Left ventricle myocardium superior (tissue), 1 donor: ENCODE measurements at places on chromosomes 3 and 15. TPM values are rescaled to one million over a fixed set of nuclear protein-coding genes. Genes with fewer than 3 reads are reported as not detected.

DNA sequence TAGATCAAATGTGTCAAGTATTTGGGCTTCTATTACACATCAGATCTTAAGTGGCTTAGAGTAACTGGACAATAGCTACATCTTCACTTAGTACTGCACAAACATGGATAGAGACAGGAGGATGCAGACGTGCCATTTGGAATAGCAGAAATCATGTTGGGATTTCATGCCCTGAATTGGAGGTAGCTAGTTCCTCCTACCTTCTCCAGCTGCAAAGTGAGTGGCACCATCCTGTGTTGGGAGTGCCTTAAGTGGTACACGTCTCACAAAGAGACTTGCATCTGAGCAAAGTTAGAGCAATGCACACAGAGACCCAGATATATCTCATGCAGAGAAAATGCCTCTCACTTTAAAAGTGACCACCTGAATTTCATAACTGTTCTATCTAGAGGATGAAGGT is 136.5 kb downstream of the SSR3 start:
- DNase-seq = no peak

- DNase-seq = no peak
Observed at GRCh38 chr3:171165983-171166382, 139.5 kb upstream of the SLC2A2 start.

- DNase-seq = no peak
Observed at GRCh38 chr3:16496008-16496407, 17.5 kb downstream of the RFTN1 start.

DNA sequence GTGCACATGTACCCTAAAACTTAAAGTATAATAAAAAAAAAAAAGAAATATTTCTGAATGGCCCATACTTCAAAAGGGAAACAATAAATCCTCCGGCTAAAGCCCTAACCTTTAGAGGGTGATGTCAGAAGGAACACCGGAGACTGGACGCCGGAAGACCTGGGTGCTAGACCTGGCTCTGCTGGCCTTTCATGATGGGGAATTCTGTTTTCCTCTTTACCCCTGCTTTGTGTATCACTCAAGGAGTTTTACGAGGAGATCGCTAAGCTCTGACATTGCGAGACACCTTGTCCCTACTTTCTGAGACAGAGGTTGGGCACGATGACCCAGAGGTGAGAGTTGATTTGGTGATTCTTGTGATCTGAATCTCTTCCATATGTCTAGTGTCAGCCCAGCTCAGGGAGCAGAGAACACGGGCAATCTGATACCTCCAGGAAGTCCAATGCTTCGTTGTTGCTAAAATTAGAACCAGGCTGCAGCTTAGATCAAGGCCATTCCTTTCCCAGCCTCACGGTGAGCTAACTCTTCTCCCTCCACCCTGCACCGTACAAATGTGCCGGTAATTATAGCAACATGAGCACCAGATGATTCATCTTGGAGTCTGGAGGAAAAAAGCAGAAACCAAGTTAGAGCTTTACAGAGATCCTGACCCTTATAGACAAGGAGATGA is 42.0 kb upstream of the CFAP161 start:
- DNase-seq = no peak

DNA sequence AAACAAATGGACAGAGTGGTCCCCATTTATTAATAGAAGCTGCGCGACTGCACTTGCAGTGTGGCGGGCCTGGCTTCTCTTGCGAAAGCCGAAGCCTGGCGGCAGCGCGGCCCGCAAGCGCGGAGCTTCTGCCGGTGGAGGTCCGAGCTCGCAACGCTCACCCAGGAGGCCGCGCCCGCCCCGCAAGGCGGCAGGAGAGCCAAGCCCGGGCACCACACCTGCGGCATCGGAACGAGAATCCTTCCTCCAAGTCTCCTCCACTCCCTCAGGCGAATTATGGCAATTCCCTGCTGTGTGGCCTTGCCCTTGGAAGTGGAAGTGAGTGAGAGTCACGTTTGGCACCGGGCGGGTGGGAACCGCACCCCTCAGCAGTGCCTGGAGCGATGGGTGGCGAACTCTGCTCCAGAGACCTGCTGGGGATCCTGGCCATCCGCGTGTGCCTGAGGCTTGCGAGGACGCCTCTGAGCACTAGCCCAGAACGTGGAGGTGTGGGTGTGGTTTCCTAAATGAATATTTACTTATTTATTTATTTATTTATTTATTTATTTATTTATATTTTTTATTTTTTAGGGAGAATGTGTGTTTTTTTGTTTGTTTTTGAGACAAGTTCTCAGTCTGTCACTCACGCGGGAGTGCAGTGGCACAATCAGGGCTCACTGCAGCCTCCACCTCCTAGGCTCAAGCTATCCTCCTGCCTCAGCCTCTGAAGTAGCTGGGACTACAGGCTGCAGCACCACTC is 133.7 kb upstream of the UBE2E1 start:
- peak; percentile 61 for DNase-seq

DNA sequence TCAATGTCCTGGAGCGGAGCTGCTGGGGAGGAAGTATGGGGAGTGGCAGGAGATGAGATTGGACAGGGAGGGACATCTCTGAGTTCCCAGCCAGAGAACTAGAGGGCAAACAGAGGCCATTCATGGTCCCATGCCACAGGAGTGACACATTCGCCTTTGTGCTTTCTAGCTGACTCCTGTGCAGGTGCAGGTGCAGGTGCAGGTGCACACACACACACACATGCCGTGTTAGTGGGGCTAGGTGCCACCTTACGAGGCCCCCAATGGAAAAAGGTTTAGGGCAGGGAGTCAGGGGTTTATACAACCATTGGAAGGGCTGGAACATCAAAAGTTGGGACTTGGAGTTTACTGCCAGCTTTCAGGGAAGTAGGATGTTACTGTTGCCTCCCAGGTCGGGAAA is 52.0 kb downstream of the TPRA1 start:
- DNase-seq = no peak

DNA sequence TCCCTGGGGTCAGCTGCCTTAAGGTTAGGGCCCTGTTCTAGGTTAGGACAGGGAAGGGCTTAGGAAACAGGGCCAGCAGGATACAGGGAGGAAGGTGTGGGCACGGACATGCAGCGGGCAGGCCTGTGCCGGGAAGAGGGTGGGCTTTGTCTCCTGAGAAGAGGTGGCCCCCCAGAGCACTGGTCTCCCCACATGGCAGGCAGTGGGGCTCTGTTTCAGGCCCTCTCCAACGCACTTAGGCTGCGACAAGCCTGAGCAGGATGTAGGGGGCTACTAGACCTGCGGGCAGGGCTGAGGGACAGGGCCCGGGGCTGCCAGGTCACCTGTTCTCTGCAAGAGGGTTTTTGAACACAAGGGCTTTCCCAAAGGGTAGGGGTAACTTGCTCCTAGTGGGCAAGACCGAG is 33.5 kb downstream of the KLF13 start:
- DNase-seq = no peak

GRCh38 chr15:51828621-51829375 is 655 bp upstream of the TMOD3 start:
- DNase-seq = no peak

DNA sequence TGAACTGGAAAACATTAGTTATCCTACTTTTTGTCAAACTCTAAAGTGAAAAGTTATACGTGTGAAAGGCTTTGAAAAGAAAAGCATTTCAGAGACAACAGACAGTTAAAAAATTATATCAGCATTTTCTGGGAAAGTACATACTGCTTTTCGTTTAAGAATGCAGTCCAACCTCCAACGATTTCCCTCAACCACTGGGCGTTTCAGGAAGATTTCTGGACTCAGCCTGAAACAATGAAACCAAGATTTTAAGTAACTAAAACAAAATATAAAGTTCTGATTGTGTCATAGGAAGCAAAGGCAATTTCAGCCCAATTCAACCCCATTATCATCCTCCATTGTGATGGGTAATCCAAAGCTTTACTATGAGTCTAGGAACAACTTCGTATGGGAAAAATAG is 110.7 kb downstream of the PLD1 start:
- DNase-seq = no peak

DNA sequence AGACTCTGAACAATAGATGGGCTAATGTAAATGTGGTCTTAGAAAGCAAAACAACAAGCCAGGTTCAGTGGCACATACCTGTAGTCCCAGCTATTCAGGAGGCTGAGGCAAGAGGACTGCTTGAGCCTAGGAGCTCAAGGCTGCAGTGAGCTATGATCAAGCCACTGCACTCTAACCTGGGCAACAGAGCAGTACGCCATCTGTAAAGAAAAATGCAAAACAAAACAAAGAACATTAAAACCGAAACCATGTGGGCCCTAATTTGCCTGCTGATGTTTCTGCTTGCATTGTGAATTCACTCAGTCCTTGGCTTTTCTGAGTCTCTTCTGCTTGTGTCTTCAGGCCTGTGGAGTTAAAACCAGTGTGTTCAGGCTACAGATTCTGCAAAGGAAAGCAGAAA is 56.7 kb downstream of the CCNL1 start:
- no peak for DNase-seq

- no peak for DNase-seq
Observed at GRCh38 chr15:98778263-98778959, 130.1 kb downstream of the IGF1R start.

GRCh38 chr15:81096398-81096797 is 37.7 kb upstream of the CFAP161 start:
- no peak for DNase-seq

GRCh38 chr3:184240384-184241140 is 8.2 kb downstream of the ALG3 start:
- DNase-seq = no peak

DNA sequence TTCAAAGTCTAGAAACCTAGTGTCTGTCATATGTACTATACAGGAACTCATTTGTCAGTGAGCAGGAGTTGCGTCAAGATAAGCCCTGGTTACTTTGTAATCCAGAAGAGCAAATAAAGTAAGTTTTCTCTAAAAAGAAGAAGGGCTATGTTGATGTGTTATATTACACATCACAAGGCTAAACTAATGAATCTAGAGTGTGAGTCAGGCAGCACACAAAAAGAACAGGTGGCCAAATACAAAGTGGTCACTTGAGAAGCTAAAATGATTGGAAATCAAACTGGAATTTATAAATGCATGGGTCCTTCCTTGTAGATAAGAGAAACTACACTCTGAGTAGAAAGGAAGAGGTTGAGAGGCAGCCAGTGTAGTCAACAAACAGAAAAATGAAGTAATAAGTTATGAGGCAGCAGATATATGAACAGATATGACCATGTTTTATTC is 771.6 kb downstream of the DIPK2A start:
- no peak for DNase-seq

- DNase-seq = no peak
Observed at GRCh38 chr3:162391301-162391700, 894.7 kb downstream of the OTOL1 start.

DNA sequence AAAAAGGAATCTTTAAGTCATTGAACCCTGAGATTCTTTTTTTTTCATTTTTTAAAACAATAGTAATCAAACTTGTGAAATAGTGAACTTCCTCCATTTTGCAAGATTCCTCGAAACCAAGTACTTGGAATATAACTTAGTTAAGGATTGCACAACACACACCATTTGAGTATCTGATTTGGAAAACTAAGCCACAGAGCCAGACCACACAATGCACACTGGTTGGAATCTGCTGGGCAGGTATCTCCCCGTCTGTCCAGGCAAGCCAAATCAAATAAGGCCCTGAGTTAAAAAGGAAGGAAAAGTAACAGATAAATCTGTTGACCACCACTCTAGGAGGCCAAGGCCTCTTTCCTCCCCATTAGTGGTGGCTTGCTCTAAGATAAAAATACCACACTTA is 177.5 kb upstream of the ICE2 start:
- DNase-seq = no peak

DNA sequence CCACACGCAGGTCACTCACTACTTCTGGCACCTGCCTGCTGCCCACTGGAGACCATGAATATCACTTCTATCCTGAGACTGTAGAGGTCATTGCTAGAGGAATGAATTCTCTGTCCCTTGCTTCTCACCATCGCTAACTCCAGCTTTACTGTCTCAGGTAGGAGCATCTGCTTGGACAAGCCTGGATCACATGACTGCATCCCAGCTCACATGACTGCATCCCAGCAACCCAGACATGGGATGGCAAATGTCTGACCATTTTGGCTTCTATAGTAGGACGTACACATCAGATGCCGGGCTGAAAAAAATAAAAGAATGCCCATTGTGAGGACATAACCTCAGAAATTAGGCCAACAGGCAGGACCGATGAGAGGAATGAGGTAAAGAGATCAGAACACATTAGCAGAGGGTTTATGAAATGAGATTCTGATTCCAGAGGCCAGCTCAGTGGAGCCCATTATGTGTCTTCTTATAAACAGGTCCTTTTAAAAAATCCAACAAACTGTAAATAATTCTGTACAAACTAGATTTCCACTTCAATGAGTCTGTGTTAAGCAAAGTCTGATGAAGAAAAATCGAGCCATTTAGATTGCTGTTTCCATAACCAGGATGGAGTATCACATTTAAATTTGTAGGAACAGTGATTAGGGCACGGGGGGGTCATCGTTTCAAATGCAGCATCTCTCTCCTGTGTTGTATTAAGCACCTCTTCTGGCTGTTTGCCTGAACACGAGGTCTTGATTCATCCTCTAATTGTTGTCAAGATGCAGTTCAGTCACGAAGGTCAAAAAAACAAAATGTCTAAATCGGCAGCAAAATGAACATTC is 126.7 kb downstream of the MTHFS start:
- DNase-seq = no peak

DNA sequence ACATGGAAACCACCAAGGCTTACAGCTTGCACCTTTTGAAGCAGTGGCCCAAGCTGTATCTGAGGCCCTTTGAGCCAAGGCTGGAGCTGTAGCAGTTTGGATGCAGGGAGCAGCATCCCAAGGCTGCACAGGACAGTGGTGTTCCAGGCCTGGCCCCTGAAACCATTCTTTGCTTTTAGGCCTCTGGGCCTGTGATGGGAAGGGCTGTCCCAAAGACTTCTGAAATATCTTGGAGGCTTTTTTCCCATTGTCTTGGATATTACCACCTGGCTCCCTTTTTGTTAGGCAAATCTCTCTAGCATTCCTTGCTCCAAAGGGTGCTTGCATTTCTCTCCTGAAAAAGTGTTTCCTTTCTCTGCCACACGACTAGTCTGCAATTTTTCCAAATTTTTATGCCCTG is 302.8 kb upstream of the MDFIC2 start:
- DNase-seq = no peak

- no peak for DNase-seq
Observed at GRCh38 chr3:147417551-147418295, 8.6 kb downstream of the ZIC1 start.

DNA sequence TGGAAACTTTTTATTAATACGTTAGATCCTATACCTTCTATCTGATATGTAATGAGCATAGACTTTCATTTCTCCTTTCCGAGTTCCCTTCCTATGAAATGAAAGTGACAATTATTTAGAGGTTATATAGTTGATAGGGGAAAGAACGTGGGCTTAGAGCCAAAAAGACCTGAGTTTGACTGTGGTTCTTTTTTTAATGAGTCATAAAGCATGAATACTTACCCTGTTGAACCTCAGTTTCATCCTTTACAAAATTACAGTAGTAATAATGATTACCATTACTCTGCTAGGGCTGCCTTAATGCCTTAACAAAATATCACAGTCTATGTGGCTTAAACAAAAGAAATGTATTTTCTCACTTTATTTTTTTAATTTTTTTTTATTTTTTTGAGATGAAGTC is 75.9 kb downstream of the AGBL1 start:
- DNase-seq = no peak

Gene TMEM45A
- total RNA-seq = 3.2 TPM

Gene TIGIT
- total RNA-seq = not detected

Gene LRRIQ4
- not detected for total RNA-seq

Gene CCRL2
- total RNA-seq = 1.4 TPM

Gene AMIGO3
- total RNA-seq = not detected

Gene LRTM1
- total RNA-seq = not detected

Gene EFCC1
- 3.0 TPM for total RNA-seq

Gene CHRM5
- total RNA-seq = not detected

Gene TMEM158
- total RNA-seq = 0.82 TPM

Gene THRB
- 23.1 TPM for total RNA-seq
